Spleen (tissue), 13 donors: ENCODE measurements at places on chromosomes 12 and 14.

DNA sequence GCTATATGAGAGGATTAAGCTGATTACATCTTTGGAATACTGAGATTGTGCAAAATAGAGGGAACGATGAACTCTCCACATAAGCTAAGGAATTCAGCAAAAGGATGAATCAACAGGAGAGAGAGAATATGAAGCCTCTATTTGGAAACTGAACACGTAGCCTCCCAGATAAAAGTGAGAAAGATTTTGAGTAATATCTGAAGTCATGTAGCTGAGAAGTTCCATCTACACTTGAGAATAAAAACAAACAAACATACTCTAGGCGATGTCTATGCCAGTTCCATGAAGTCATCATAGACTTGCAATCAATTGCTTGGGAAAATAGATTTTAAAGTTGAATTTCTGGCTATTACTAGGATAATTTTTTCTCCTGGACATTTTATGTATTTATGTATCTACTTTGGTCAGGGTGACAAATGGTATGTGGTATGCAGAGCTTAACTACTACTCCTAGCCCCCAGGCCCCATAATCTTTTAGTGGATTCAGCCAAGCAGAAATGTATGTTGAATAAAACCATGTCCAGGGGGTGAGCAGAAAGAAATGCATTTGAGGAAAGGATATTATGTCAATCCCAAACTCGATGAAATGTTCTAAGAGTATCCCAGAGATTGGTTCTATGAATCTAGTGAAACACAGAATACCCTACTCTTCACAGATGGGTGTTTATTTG lies 627.4 kb downstream of the DIO2 start:
- no peak for DNase-seq

- DNase-seq, result no peak
These were observed 62.0 kb downstream of the PLEKHA5 start for GRCh38 chr12:19191563-19191962.

- no peak for DNase-seq
These were observed 31.3 kb upstream of the VSX2 start for GRCh38 chr14:74207943-74208342.

- no peak for DNase-seq
These were observed 1006.7 kb downstream of the DIO2 start for GRCh38 chr14:79204591-79204990.

GRCh38 chr12:79686171-79686570 lies 4.6 kb downstream of the PAWR start:
- DNase-seq, result no peak

GRCh38 chr12:17470460-17470859 lies 619.5 kb downstream of the RERGL start:
- peak; percentile 33 for DNase-seq
